Activated gamma-delta T cell treated with anti-CD3 and anti-CD28 coated beads, Interleukin-2, amount 50 U/mL, for 16 hours (primary cell): ENCODE measurements at places on chromosomes 1 and 21.
A peak's percentile ranks its signal among the peaks of the same experiment; 100 is the strongest.

- no peak for DNase-seq
Observed at GRCh38 chr1:87712261-87713010, 383.8 kb downstream of the LMO4 start.

DNA sequence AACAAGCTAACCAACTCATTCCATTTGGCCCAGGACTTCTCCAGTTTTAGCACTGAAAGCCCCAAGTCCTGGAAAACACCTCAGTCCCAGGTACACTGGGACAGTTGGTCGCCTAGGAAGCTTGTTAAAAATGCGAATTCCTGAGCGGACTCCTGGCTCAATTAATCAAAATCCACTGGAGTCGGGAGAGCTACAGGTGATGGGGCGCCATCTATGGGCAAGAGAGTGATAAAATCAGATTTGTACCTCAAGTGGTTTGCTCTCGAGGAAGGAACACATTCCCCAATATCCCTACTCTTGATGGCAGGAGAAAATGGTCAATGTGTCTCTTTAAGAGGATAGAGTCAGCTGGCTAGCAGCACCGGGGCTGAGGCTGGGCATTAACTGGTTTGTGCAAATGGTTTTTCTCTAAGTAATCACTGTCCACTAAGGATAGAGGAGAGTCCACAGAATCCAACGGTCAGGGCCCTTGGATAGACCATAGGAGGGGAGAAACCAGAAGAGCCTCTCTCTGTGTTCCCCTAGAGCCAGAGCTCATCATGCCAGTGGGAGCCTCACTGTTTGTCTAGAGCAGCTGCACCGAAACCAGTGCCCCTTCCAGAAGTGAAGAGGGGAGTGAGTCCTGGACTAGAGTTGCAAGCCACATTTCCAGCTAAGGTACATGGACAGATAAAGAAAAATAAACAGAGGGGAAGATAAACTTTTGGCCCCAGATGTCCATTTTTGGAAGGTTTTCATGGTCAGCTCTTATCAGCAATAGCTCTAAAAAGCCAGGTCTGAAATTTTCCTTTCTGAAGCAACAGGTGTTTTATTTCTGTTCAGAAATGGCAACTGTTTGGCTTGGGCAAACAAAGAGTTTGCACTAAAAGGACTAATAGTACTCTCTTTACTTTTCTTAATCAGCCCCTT lies 148.5 kb downstream of the TENT5C start:
- peak; percentile 23 for DNase-seq

- DNase-seq: no peak
Observed at GRCh38 chr1:31122101-31122735, 56.7 kb upstream of the PUM1 start.

DNA sequence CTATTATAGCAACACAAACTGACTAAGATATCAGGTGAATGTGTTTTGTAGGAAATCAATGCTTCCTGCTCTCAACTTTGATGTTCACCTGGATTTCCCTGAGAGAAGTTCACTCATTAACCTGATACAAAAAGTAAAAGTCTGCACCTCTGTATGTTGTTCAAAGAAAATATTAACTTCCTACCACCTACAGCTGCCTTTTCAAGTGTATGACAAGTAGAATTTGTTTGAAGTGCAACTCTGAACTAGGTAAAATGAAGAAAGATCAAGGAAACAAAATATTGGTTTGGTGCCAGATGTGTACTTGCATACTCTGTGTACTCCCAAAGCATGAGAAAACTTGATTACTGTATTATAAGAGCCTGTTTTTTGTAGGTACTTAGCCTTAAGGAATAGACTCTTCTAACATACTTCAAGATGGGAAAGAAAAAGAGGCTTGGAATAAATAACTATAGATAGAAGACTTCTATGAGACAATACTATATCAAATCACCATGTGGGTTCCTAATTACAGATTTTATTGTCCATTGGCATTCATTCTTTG lies 193.4 kb downstream of the APP start:
- DNase-seq: no peak

DNA sequence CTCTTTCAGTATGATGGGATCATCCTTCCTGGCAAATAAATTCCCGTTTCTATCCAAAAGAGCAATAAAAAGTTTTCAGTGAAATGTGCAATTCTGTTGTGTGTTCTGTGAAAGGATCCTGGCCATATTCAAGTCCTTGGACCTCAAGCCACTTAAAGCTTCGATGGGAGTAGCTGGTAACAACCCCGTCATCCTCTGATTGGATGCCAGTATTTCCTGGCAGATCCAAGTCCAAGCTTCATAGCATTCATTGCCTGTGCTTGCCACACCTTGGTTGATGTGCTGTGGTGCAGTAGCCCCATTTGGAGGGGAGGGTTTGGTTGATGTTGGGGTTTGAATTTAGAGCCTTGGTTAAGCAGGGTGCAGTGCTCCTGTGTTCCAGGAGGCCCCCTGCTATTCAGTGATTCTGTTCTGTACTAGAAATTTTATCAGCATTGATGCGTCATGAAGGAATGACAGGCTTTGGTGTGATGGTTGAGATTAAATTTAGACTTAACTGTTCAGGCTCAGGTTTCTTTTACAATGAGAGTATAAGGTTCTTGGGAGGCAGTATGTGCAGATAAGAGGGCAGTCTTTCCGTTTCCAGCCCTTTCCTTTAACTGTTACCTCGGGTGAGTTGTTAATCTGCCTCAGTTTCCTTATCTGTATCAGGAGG lies 4.9 kb downstream of the RPL11 start:
- no peak for DNase-seq

DNA sequence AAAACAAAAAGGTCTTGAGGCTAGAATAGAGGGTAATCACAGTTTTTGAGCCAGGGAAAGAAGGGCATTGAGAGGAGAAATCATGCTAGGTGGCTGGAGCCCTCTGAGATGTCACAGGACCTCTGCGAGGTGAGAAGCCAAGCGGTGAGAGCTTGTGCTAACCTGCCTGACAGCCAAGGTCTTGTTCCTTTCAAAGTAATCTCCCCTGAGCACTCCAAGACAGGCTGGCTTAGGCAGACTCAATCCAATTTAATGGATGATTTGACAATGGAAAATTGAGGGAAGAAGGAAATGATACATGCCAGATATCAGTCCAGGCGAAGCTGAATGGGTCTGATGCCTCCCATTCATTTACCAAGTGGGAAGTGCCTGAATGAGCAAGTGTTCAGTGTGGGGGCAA lies 311.9 kb upstream of the PTBP2 start:
- no peak for DNase-seq

- no peak for DNase-seq
Observed at GRCh38 chr1:103307751-103308150, 199.4 kb upstream of the COL11A1 start.

DNA sequence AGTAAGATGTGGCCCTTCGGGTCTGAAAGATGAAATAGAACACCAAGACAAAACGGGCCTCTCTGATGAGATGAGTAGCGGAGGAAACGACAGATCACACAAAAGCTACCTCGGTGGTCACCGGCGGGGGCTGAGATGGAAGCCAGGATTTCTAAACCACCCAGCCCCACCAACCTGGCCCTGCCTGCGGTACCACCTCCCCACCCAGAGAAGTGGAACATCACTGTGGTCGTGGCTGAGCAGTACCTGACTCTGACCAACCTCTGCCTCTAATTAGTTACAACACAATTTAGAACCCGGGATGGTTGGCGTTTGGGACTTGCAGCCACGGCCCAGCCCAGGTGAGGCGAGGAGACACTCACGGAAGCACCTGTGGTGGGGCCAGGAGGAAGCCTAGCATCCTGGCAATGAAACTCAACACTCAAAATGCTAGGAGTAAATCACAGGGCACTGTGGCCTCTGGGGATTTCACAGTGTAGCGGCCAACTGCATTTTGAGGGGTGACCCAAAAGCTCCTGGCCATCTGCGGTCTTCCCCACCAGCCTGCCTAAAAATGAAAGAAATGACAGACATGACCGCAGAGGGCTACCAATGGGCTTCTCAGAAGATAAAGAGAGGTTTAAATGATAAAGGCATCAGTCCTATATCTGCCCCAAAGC lies 73.4 kb downstream of the ITPKB start:
- DNase-seq: no peak

DNA sequence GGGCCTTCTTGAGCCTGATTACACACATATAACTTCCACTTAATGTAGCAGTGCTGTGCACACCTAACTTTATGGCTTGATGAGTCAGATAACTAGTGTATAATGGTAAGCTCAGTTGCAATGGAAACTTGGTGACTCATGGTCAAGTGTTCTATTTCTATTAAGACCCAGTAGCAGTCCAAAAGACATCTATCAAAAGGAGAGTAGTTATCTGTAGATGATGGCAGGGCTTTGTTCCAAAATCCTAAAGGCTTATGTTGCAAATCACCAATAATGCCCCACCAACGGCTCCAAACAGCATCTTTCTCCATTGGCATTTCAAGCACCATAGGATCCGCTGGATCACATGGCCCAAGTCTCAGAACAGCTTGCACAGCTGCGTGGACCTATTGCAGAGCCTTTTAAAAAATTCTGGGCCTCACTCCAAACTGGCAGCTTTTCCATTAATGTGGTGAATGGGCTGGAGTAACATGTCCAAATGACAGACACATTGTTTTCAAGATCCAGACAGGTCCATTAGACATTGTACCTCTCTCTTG lies 566.8 kb upstream of the USP24 start:
- DNase-seq: no peak

DNA sequence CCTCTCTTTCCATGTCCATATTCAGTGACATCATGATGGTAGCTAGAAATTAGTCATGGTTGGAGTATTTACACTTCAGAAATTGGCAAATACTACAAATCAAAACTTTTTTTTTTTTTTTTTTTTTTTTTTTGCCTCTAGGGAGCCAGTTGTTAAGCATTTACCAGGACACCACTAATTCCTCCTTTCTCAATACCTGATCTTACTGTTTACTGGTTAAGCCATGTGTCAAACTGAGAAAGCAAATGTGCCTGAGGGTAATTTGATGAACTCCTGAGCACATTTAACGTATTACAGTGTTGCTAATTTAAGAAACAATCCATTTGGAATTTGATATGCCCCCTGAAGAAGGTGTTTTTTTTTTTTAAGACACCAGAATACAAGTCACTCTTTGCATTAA lies 94.4 kb downstream of the DNM3 start:
- no peak for DNase-seq

GRCh38 chr21:36288651-36289243 lies 31.2 kb upstream of the MORC3 start:
- DNase-seq: no peak

DNA sequence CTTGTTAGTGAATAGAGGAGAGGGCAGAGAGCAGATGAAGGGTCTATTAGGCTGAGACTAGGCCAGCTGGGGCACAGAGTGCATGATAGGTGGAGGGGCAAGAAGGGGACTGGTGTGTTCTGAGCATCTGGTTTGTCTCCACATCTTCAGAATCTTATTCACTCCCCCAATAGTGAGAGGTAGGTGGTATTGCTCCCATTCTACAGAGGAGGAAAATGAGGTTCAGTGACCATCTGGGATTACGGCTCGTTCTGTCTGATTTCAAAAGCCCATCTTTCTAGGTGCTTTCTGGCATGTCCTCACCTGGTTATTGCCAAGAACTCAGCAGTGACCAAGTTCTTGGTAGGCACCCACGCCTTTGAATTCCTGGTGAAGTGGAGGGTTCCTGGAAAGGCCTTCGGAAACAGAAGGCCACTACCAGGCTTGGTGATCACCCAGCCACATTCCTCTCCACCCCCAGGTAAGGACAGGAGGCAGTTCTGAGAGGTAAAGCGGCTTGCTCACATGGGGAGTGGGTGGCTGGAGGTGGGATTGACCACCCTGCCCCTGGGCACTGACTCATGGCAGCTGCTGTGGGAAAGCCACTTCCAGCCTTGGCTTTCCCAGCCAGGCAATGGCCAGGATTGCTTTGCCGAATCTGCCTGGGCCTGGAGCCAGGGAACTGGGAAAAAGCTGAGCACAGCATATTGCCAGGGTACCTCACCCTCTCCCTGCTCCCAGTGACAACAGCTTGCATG lies 18.8 kb upstream of the CITED4 start:
- DNase-seq: no peak

GRCh38 chr1:211595419-211595818 lies 16.5 kb upstream of the SLC30A1 start:
- DNase-seq: no peak
